ENCODE measurements at places on chromosomes 2 and 18. TPM values are rescaled to one million over a fixed set of nuclear protein-coding genes. Genes with fewer than 3 reads are reported as not detected.

GRCh38 chr18:36786686-36787085, 42.1 kb downstream of the TPGS2 start:
- no peak for DNase-seq

DNA sequence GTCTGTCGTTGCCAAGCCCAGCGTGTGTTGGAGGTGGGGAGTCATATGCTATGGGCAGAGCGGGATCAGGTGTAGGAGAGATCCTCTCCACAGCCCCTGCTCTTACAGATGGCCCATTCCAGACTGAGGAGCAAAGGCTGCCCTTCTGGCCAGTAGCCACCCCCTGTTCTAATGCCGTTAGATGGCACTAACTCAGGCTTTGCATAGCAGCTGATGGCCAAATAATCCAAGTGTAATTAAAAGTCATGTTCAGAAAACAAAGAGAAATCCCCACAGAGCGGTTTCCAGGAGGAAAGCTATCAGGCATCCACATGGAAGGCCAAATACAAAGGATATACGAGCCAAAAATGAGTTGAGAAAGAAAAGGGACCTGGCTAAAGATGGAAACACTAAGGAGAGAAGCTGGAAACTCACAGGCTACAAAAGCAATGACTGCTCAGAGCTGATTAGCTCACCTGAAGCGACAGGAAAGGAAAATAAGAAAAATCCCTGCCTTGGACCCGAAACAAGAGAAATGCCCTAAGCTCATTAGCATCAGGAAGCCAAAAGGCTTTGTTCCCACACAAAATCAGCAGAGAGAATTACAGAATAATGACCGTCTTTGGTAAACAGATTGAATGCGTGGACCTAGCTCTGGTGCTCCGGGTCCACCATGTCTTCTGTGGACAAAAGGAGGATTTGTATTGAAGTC, 1002.4 kb upstream of the KLHL29 start:
- no peak for DNase-seq

GPR39 gene
- 2.2 TPM for polyA plus RNA-seq

- no peak for DNase-seq
These were observed 181.2 kb upstream of the FSHR start for GRCh38 chr2:49335546-49335945.

DNA sequence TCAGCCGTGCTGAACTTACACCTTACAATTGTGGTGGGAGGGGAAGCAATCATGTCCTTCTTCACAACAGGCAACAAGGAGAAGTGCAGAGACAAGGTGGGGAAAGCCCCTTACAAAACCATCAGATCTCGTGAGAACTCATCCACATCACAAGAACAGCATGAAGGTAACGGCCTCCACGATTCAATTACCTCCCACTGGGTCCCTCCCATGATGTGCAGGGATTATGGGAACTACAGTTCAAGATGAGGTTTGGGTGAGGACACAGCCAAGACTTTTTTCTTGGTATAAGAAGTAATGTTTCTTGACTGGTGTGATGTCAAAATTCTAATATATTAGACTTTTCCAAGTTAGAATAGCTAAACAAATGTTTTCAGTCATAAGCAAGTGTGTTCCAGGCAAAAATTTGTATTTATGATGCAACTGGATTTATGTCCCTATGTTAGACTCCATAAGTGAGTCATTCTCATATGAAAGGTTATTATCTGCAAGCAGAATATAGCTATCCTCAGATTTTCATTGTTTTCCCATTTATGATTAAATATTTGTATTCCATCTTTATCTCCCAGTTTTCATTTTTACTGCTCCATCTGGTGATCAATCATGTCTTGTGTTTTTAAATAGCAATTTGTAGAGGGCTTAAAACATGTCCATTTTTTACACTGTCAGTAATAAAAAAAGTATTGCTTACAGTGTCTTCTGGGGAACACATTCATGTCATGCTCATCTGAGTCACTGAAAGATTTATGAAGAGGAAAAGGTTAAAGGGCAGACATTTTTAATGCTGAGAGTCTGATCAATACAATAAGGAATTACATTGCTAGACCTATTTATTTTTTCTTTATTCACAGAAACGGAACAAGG, 995.2 kb upstream of the CDH2 start:
- no peak for DNase-seq

DNA sequence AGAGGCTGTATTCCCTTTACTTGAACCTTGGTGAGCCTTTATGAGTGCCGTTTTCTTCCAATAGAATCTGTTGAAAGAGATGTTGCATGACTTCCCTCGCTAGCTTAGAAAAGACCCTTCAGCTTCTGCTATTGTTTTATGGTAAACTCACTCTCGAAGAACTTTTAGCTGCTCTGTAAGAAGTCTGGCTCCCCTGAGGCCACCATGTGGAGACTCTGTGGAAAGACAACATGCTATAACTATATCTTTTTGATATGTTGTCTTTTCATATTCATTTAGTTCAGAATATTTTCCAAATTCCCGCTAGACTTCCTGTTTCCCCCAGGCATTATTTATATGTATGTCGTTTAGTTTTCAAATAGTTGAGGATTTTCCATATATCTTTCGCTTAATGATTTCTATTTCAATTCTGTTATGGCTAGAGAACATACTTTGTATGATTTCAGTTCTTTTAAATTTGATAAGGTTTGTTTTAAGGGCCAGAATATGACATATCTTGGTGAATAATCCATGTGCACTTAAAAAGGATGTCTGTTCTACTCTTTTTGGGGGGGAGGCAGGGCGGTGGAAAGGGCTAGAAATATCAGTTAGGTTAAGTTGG, 64.1 kb downstream of the PTPN4 start:
- DNase-seq = no peak

G6PC2 gene
- polyA plus RNA-seq = not detected

DNA sequence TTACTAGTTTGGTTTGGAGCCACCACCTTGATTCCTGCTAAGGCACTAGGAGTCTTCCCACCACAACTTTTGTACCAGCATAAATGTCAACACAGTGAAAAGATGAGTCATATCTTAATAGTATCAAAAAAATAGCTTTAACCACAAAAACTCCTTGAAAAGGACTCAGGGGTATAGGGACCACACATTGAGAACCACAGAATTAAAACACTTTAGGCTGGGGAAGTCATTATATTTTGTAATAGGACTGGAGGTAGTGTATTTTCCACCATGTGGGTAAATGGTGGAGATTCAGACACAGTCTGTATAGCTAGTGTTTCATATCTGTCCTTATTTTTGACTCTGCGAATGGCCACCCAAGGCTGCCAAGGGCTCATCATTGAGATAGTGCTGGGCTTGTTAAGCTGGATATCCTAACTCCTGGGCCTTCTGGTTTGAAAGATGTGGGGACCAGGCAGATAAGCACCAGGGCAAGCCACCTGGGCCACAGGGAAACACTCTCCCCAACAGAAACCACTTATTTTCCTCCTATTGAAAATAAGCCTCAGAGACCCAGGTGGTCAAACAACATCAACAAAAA, 19.1 kb upstream of the FHL2 start:
- no peak for DNase-seq

- DNase-seq = no peak
These were observed 33.4 kb upstream of the GAREM2 start for GRCh38 chr2:26139269-26140183.

DNA sequence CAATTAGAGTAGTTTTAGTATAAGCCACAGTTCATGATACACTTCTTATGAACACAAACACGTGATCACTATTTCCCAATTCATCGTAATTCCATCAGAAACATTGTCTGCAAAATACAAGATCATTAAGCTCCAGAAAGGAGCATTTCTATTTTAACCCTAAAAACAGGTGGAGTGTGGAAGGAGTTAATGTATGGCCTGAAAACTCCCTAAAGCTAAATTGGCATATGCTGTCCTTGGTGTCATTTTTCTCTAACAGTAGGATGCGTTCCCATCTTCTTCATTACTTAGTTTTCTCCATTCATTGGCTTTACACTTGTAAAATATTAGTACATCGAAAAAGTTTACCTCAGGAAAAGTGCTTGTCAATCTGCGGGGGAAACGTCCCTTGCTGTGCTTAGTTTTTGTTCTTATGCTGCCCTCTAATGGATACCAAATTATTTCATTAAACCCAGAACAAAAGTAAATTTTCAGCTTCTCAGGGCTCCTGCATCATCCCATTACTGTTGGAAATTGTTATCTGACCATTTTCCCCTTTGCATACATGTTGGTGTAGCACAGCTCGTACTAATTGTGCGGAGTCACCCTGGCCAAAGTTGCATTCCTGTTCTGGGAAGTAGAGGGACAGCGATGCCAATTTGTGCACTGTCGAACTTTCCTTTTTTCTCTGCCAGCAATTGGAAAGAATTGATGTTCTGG, 153.4 kb downstream of the GPD2 start:
- no peak for DNase-seq

ATP5F1A gene
- polyA plus RNA-seq = 364 TPM

DNA sequence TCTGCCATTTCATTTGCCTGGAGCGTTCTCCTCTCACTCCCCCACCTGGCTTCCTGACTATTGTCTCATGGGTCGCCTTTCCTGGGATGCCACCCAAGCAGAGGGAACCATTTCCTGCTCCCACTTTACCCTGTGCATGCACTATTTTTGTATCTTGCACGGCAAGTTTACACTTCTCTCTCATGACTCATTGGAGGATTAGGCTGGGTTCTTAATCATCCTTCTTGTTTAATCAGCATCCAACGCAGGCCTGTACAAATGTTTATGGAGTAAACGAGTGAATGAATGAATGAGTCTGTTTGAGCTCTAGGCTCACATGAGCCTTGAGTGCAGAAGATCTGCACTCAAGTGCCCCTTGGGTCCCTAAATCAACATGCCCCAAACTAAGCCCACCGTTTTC, 3.8 kb upstream of the ARHGAP25 start:
- no peak for DNase-seq

DNA sequence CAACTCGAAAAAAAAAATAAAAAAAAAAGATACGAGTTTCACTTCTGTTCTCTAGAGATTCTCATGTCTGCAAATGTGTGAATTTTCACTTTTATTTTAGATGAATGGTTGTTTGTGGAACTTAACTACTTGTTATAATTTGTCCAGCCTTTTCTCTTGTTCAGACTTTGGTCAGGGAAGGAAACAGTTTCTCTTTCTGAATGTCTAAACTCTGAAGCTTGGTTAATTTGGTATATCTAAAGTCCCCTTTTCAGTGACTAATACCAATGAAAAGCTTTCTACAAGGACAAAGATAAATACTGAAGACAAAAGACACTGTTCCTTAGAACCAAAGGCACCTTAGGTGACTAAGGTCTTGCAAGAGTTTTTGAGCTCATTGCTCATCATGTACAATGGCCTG, 144.4 kb upstream of the PIEZO2 start:
- no peak for DNase-seq

GRCh38 chr2:230872968-230873660, 8.4 kb downstream of the ITM2C start:
- no peak for DNase-seq

DNA sequence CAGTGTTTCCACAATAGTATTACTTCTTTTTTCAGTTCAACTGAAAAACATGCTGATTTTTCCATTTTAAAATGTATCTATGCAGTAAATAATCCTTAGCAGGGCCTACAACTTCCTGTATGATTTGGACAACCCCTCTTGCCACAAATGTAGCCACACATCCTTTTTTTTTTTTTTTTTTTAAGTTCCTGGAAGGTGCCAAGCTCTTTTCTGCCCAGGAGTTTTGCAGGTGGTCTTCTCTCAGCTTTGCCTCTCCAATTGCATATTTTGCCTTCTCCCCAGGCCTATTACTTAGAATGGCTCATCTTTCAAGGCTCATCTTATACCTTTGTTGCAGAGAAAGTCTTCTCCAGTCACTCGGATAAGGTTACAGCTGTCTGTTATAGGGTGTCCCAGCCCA, 11.6 kb downstream of the KLHL14 start:
- DNase-seq = no peak

GRCh38 chr2:238117199-238118154, 17.3 kb downstream of the ESPNL start:
- DNase-seq = no peak

RIT2 gene
- polyA plus RNA-seq = not detected

Data from liver (tissue), 10 donors.